ENCODE measurements at places on chromosomes 3 and 15. TPM values are rescaled to one million over a fixed set of nuclear protein-coding genes. Genes with fewer than 3 reads are reported as not detected.

Gene CKMT1B
- total RNA-seq = not detected

Gene LXN
- 13.5 TPM for total RNA-seq

Gene SLC2A2
- total RNA-seq = not detected

Gene CFAP20DC
- total RNA-seq = 1.7 TPM

Gene XCR1
- total RNA-seq = 0.05 TPM

Gene CMTM8
- 5.4 TPM for total RNA-seq

Gene CYP8B1
- total RNA-seq = not detected

Gene GATM
- 1.3 TPM for total RNA-seq

Gene KBTBD13
- not detected for total RNA-seq

Gene GOLGA8T
- not detected for total RNA-seq
